ENCODE measurements at places on chromosomes 5 and 9.

DNA sequence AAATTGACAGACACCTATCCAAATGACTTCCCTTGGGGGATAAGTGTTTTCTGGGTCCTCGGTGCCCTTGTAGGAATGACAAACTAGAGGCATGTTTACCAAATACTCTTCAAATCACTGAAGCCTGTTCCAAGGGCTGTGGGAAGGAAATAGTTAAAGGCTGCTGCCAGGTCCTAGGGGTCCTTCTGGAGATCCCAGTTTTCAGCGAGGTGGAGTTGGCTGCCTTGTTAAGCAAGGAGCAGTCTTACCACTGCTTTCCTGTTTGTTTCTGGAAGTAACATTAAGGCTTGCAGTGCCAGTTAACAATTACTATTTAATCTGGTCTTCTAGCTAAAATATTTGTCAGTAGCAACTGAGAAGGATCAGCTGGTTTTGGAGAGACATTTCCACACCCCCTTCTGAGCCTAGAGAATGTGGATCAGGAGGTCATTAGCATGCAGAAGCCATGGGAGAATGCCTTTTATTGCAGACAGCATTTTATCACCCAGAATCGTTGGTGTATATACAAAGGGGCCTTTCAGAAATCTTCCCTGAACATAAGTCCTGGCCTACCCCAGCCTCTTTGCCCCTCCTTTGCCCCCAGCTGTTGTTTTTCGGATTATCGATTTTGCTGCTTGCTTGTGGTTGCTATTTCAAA, 238.8 kb downstream of the DMAC1 start:
- DNase-seq = no peak

DNA sequence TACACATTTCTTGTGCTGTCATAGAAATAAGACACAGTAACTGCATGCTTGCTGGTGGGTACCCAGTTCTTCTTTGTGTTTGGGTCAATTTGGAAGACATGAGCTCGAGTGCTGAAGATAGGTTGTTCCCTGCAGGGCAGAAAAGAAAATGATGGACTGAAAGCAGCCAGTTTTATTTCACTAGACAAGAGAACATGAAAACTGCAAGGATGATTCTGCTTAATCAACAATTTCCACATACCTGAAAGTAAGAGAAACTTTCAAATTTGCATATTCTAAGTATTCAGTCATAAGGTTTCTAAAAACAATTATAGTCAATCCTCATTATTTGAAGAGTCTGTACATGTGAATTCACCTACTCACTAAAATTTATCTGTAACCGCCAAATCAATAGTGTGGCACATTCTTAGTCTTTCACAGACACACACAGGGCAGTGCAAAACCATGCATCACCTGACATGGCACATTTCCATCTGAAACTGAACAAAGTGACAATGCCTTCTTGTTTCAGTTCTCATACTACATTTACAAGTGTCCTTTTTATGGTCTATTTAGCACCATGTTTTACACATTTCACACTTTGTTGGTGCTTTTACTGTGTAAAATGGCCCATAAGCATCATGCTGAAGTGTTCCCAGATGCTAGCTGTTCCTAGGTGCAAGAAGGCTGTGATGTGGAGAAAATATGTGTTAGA, 56.9 kb downstream of the HOMER1 start:
- no peak for DNase-seq

GRCh38 chr9:76316069-76316468, 78.2 kb downstream of the RFK start:
- DNase-seq = no peak

- DNase-seq = no peak
Observed at GRCh38 chr9:111955048-111955447, 58.4 kb downstream of the UGCG start.

DNA sequence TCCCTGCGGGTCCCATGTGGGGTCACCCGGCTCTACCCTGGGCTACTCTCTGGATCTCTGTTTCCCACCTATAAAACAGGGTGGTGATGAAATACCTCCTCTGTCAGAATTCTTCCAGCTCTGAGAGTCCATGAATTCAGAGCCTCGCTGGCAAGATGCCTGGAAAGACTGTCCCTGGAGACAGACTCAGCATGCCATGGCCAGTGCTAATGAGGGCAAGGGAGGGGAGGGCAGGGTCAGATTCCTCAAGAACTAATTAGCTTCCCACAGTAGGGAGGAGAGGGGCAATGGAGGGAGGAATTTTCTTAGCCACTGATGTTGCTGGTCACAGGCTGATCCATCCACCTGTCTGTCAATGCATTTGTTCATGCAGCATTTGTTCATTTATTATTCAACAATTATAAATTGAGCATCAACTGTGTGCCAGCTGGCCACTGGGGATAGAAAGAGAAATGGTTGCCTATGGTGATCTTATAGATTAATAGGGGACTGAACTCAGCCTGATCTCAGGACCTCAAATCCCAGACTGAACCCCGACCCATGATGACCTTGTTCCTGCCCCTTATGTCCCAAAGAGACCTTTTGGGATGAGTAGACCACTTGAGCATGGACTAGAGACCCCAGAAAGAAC, 4.7 kb downstream of the SYNPO start:
- no peak for DNase-seq
